ENCODE measurements at places on chromosomes 12 and 14. TPM values are rescaled to one million over a fixed set of nuclear protein-coding genes. Genes with fewer than 3 reads are reported as not detected.

The LTBP2 gene
- 41.6 TPM for total RNA-seq

The BDKRB1 gene
- 7.2 TPM for total RNA-seq

The GNB3 gene
- total RNA-seq = not detected

The PGF gene
- total RNA-seq = 1.6 TPM

The SLC5A8 gene
- total RNA-seq = under 0.01 TPM

The GALNT4 gene
- total RNA-seq = 5.5 TPM

The TMEM132D gene
- total RNA-seq = not detected

The CACNA2D4 gene
- total RNA-seq = 3.1 TPM

The FAM90A1 gene
- total RNA-seq = 0.18 TPM

The PRH2 gene
- not detected for total RNA-seq

The TTC8 gene
- total RNA-seq = 13.0 TPM

The IFNG-AS1 gene
- not detected for total RNA-seq

The PRORP gene
- total RNA-seq = 26.5 TPM

DNA sequence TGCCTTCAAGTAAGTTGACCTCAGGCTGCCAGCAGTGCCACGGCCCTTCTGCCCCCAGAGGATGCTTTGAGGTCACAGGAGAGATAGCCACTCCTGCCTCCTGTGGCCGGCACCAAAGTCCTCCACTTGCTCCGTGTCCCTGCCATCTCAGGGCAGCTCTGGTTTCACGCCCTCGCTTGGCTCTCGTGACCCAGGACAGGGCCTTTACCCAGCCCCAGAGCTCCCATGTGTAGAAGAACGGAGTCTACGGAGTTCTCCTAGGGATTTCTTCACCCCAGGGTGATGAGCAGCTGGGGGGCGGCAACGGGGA is 178.1 kb downstream of the ADGRD1 start:
- peaks cover 7% of the 10 kb centered on the region for H3K4me1 ChIP-seq
- H3K36me3 ChIP-seq = no peaks in the 10 kb centered on the region
- no peak for DNase-seq
- H3K4me3 ChIP-seq = no peak overlapping the region
- no peaks in the 10 kb centered on the region for H3K27me3 ChIP-seq

- H3K27ac ChIP-seq = no peak overlapping the region
- no peak for DNase-seq
- no peaks in the 10 kb centered on the region for H3K27me3 ChIP-seq
- no peak overlapping the region for H3K4me3 ChIP-seq
- H3K36me3 ChIP-seq = no peaks in the 10 kb centered on the region
- H3K4me1 ChIP-seq = no peaks in the 10 kb centered on the region
Measured at GRCh38 chr12:114767906-114768722, 84.1 kb upstream of the TBX3 start.

GRCh38 chr12:46562625-46563225 is 190.2 kb upstream of the SLC38A2 start:
- no peaks in the 10 kb centered on the region for H3K36me3 ChIP-seq
- peaks cover 59% of the 10 kb centered on the region for H3K4me1 ChIP-seq
- peak overlapping the region; percentile 62 for H3K27ac ChIP-seq

DNA sequence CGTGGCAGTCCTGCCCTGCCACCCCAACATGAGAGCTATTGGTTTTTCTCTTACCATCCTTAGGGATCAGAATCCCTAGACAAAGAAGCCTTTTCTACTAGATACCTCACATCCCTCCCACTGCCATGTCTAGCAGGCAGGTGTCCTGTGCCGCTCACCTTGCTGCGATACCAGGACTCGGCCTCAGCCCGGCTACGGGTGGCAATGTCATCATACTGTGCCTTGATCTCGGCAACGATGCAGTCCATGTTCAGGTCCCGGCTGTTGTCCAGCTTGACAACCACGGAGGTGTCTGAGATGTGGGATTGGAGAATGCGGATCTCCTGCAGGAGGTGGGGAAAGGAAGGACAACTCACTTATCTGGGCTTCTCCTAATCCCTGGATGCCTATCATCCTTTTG is 4.5 kb downstream of the KRT83 start:
- H3K27ac ChIP-seq = no peak overlapping the region
- H3K4me3 ChIP-seq = no peak overlapping the region
- no peaks in the 10 kb centered on the region for H3K4me1 ChIP-seq
- no peaks in the 10 kb centered on the region for H3K36me3 ChIP-seq

DNA sequence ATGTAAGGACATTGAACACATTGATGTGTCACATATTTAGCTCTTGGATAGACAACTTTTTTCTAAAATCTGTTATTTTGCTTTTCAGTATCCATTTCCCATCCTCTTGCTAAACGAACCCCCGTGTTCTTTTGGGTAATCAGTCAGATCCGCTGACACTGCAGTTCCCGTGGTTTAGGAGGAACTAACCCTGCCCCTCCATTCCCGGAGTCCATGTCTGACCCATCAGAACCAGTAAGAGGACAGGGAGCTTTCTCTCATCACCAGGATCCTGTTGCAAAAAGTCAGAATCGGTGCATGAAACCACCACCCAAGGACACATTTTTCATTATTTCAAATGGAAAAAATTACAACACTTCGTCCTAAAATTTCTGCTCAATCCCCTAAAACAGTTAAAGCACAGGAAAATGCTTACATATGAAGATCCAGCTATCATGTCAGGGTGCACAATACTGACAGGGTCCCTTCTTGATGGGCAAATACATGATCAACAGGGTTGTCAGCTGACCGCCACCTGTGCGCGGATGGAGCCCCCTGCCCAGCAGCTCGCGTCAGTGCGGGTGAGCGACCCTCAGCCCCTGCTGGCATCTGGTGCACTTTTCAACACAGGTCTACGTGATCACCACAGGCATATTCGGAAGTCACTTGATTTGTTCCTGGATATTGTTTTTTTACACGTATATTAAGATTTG is 276.8 kb downstream of the ADGRD1 start:
- H3K4me1 ChIP-seq = peaks cover 20% of the 10 kb centered on the region
- H3K27me3 ChIP-seq = peaks cover 44% of the 10 kb centered on the region
- no peaks in the 10 kb centered on the region for H3K36me3 ChIP-seq
- H3K4me3 ChIP-seq = no peak overlapping the region
- DNase-seq = no peak
- H3K27ac ChIP-seq = peak overlapping the region; percentile 14

GRCh38 chr14:62722406-62722805 is 322.9 kb downstream of the KCNH5 start:
- H3K27ac ChIP-seq = no peak overlapping the region
- H3K27me3 ChIP-seq = no peaks in the 10 kb centered on the region
- no peaks in the 10 kb centered on the region for H3K36me3 ChIP-seq

- no peaks in the 10 kb centered on the region for H3K36me3 ChIP-seq
- peaks cover 6% of the 10 kb centered on the region for H3K4me1 ChIP-seq
- no peaks in the 10 kb centered on the region for H3K27me3 ChIP-seq
- DNase-seq = no peak
- H3K27ac ChIP-seq = no peak overlapping the region
Measured at GRCh38 chr12:107493666-107494065, 191.9 kb upstream of the PWP1 start.

DNA sequence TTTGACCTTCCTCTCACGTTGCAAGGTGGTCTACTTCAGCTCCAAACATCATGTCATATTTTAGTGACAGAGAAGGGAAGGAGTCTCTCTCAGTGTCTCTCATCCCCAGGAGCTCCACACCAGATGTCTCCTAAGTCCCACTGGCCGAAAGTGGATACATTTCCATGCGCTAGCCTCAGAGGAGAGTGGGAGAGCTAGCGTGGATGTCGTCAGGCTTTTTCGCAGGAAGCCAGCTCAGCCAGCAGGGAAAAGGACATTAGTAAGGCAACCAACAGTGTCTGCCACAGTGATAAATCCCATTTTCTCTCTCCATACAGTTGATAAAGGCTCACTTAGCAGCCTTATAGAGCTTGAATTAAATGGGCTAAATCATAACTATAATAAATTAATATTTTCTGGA is 155.7 kb downstream of the PELI2 start:
- no peak overlapping the region for H3K27ac ChIP-seq
- no peak overlapping the region for H3K4me3 ChIP-seq
- no peaks in the 10 kb centered on the region for H3K27me3 ChIP-seq
- DNase-seq = no peak
- H3K36me3 ChIP-seq = no peaks in the 10 kb centered on the region

- H3K4me1 ChIP-seq = peaks cover 35% of the 10 kb centered on the region
- peak overlapping the region; percentile 80 for H3K27ac ChIP-seq
- DNase-seq = no peak
- H3K4me3 ChIP-seq = no peak overlapping the region
- H3K36me3 ChIP-seq = peaks cover 6% of the 10 kb centered on the region
Measured at GRCh38 chr12:14952299-14952921, 9.0 kb downstream of the ARHGDIB start.

DNA sequence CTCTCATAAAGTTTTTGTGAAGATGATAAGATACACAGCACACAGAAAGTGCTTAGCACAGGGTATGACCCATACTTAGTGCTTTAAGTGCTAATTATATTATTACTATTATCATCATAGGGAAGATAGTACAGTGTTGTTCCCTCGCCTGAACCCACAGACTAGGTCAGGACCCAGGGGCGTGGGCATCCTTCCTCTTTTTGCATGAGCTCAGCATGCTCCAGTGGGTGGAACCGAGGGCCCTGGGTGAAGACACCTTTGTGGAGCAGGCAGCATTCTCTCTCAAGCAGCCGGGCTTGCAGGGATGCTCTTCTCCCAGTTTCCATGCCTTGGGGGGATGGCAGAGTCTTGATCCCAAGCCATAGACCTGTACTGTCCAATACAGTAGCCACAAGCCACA is 34.8 kb downstream of the CRACR2A start:
- H3K36me3 ChIP-seq = no peaks in the 10 kb centered on the region
- H3K4me3 ChIP-seq = no peak overlapping the region
- no peaks in the 10 kb centered on the region for H3K4me1 ChIP-seq
- no peak for DNase-seq

GRCh38 chr12:116432314-116432750 is 126.8 kb upstream of the MAP1LC3B2 start:
- no peak overlapping the region for H3K27ac ChIP-seq
- peaks cover 11% of the 10 kb centered on the region for H3K4me1 ChIP-seq
- H3K4me3 ChIP-seq = no peak overlapping the region
- DNase-seq = no peak
- no peaks in the 10 kb centered on the region for H3K27me3 ChIP-seq

GRCh38 chr12:87182696-87183233 is 846.4 kb downstream of the C12orf50 start:
- H3K36me3 ChIP-seq = no peaks in the 10 kb centered on the region
- no peaks in the 10 kb centered on the region for H3K4me1 ChIP-seq
- H3K27me3 ChIP-seq = no peaks in the 10 kb centered on the region
- no peak overlapping the region for H3K4me3 ChIP-seq
- no peak overlapping the region for H3K27ac ChIP-seq

GRCh38 chr12:74584483-74585062 is 46.9 kb downstream of the ATXN7L3B start:
- no peaks in the 10 kb centered on the region for H3K36me3 ChIP-seq
- DNase-seq = no peak
- no peak overlapping the region for H3K4me3 ChIP-seq
- no peaks in the 10 kb centered on the region for H3K27me3 ChIP-seq
- H3K4me1 ChIP-seq = no peaks in the 10 kb centered on the region
- no peak overlapping the region for H3K27ac ChIP-seq

GRCh38 chr14:61174441-61174891 is 106.7 kb downstream of the TMEM30B start:
- H3K36me3 ChIP-seq = no peaks in the 10 kb centered on the region
- H3K4me3 ChIP-seq = no peak overlapping the region
- no peak for DNase-seq

- no peak overlapping the region for H3K4me3 ChIP-seq
- no peak overlapping the region for H3K27ac ChIP-seq
- no peaks in the 10 kb centered on the region for H3K27me3 ChIP-seq
Measured at GRCh38 chr12:105382771-105383622, 52.5 kb downstream of the C12orf75 start.

DNA sequence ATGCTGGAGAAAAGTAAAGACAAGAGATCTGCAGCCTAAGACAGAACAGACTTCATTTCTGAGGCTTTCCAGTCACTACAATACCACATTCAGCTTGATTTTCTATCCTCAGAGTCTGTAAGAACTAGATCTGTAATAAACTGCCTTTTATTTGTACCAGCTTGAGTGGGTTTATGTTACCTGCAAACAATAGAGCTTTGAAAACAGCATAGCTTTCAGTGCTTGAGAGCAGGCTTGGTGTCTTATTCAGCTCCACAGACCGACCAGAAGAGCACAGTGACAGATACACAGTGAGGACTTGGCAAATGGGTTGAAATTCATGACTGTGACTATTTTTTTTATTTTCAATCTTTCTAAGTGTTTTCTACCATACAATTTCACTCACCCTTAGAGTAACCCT is 207.8 kb upstream of the OTX2 start:
- no peak for DNase-seq
- H3K36me3 ChIP-seq = no peaks in the 10 kb centered on the region
- H3K4me1 ChIP-seq = no peaks in the 10 kb centered on the region

- H3K36me3 ChIP-seq = no peaks in the 10 kb centered on the region
- no peaks in the 10 kb centered on the region for H3K4me1 ChIP-seq
- no peaks in the 10 kb centered on the region for H3K27me3 ChIP-seq
- no peak overlapping the region for H3K4me3 ChIP-seq
- no peak for DNase-seq
- H3K27ac ChIP-seq = no peak overlapping the region
Measured at GRCh38 chr14:97655169-97655948, 858.2 kb downstream of the VRK1 start.

GRCh38 chr14:39203659-39204606 is 28.9 kb downstream of the PNN start:
- H3K4me1 ChIP-seq = peaks cover 20% of the 10 kb centered on the region
- no peaks in the 10 kb centered on the region for H3K27me3 ChIP-seq
- H3K4me3 ChIP-seq = no peak overlapping the region
- no peak for DNase-seq
- H3K36me3 ChIP-seq = no peaks in the 10 kb centered on the region

GRCh38 chr12:132711080-132711843 is 620 bp downstream of the PGAM5 start:
- peak overlapping the region; percentile 56 for H3K4me3 ChIP-seq
- no peaks in the 10 kb centered on the region for H3K27me3 ChIP-seq
- peaks cover 6% of the 10 kb centered on the region for H3K36me3 ChIP-seq
- no peak for DNase-seq
- H3K27ac ChIP-seq = peak overlapping the region; percentile 88

DNA sequence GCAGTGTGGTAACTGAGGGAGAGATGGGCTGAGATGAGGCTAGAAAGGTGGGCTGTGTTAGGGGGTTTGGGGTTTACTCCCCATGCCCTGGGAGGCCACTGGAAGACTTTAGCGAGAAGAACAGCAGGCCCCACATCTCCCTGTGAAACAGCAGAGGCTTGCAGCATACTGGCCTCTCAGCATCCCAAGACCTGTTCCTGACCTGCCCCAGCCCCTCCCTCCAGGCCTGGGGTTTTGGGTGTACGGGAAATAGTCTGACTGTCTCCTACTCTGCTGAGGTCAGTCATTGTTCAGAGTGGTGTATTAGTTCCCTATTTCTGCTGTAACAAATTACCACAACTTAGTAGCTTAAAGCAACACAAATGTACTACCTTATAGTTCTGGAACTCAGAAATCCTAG is 103.5 kb upstream of the HIF1A start:
- no peaks in the 10 kb centered on the region for H3K27me3 ChIP-seq
- no peak overlapping the region for H3K27ac ChIP-seq
- no peak for DNase-seq
- peaks cover 13% of the 10 kb centered on the region for H3K4me1 ChIP-seq
- H3K36me3 ChIP-seq = no peaks in the 10 kb centered on the region

DNA sequence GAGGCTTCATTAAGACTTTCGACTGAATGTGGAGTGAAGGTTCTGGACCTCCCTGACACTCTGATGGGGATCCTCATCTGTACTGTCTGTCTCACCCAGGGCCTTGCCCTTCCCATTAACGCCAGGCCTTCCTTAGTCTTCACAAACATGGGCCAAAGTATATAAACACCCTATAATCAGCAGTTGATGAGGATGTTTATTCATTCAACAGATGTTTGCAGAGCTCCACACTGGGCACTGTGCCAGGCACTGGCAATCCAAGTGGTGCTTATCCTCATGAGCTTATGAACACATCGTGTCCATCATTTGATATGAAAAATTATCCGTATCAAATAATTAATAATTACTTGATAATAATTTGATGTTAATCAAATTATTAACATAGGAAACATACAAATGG is 454.4 kb downstream of the FUT8 start:
- H3K27me3 ChIP-seq = no peaks in the 10 kb centered on the region
- no peak overlapping the region for H3K27ac ChIP-seq
- no peaks in the 10 kb centered on the region for H3K36me3 ChIP-seq
- DNase-seq = no peak

Data from esophagus squamous epithelium (tissue), 5 donors.